ENCODE measurements at places on chromosomes 2 and 18. TPM values are rescaled to one million over a fixed set of nuclear protein-coding genes. Genes with fewer than 3 reads are reported as not detected.

The DNAJC5G gene
- polyA plus RNA-seq, result 0.19 TPM

The SERPINB4 gene
- not detected for polyA plus RNA-seq

DNA sequence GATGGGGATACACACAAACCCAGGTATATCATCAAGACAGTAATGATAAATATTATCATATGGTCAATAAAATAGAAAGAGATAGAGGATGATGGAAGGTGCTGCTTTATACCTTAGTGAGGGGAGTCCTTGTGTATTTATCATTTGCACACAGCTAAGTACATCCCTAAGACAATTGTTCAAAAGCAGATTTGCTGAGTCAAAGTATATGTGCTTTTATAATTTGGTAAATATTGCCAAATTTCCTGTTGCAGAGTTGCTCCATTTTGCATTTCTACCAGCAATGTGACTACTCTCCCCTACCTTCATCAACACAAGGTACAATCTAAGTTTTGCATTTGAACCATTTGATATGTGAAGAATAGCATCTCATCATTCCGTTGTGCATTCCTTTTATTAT is 22.6 kb upstream of the PLEK start:
- no peak for DNase-seq

DNA sequence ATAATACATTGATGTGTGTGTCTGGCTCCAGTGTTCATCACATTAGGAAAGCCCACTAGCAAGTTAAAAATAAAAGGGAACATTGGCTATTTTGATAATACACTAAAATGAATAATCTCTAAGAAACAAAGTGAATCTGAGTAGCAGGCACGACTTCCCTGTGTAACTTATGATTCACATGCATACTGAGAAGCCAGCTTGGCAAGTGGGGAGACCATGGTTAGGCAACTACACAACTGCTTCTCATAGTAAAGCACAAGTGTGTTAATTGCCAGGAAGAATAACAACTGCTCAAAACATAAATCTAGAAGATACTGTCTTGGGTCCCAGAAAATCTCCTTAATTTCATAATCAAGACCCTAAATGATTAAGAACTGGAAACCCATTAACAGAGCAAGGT is 4.0 kb downstream of the MYO5B start:
- DNase-seq, result no peak

DNA sequence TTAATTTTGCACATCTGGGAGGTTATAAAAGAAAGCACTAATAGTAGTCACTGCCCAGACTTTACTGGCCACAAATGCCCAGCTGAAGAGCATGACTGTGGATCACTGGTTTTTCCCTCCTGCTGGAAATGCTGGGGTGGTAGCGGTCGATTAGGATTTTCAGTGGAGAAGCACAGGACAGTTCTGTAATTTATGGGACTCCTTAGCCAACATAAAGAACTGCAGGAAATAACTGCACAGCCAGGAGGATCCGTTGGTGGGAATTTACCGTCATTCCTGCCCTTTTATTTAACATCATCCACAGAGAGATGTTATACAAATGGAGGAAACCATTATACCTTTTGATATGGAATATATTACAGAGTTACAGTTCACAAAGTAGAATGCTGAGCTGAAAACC is 61.5 kb downstream of the TNFRSF11A start:
- no peak for DNase-seq

All from large intestine (tissue), 12 donors.